ENCODE measurements at places on chromosomes 16 and 17.

GRCh38 chr17:58382872-58383242 lies 30.9 kb upstream of the SUPT4H1 start:
- no peak for DNase-seq

- DNase-seq = no peak
These were observed 385.2 kb downstream of the CDH13 start for GRCh38 chr16:83011939-83012338.

DNA sequence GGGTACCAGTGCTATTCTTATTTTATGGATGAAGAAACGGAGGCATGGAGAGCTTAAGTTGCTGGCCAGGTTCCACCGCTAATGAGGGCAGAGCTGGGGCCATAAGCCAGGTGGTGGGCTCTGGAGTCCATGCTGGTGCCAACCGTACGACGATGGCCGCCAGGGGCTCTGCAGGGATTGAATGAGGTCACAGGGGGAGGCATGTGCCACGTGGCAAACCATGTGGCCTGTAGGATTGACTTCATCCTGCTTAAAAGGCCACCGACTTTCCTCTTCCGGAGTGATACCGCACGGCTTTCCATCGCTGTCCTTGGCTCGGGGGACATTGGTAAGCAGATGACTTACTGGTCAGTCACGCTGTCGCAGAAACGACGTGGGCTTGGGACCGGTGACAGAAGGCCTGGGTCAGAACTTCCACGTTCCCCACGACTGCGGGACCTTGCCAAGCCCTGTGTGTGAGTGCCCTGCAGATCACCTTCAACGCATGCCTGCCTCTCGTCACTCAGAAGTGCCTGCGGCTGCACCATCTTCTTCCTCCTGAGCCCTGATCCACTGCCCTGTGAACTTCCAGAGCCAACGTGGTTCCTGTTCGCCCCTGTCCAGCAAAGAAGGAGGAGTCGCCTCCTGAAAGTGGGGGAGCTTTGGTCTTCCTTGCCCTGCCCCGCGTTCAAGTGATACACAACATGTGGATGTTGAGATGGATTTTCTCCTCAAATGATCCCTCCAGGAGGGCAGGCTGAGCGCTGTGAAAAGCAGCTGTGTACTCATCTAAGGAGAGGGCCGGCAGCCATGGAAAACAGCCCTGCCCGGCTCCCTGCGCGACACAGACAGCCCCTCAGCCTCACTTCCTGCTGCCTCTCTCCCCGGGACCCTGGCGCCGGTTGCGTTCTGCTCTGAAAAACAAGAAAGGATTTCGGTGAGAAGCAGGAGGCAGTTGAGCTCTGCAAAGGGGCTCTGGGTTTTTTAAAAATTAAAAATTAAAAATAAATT lies 176.7 kb downstream of the C16orf95 start:
- no peak for DNase-seq

DNA sequence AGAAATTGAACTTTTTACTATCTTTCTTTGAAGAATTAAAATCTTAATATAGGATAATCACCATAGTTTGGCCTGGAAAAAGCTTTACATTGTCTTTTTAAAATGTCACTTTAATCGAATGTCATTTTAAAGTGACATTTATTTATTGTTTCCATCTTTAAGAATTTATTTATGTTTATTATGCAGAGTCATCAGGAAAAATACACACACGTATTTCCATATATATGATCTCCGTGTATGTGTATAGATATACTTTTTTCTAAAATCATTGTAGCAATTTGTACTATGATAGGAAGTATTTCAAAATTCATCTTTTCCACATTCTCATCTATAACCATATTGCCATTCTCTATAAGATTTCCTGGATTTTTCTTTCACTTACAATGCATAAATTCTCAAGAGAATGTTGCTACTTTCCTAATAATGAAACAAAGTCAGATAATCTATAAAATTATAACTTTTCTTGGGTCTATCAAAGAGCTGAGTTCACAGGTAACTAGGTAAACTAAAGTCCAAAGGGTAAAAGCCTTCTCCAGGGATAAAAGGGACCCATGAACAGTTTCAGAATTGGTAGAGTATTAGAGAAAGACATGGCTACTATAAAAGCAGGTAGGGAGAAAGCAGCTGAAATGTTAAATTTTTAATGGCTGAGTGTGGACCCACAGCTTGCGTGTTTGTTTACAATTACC lies 11.9 kb downstream of the ABCA8 start:
- DNase-seq = no peak

DNA sequence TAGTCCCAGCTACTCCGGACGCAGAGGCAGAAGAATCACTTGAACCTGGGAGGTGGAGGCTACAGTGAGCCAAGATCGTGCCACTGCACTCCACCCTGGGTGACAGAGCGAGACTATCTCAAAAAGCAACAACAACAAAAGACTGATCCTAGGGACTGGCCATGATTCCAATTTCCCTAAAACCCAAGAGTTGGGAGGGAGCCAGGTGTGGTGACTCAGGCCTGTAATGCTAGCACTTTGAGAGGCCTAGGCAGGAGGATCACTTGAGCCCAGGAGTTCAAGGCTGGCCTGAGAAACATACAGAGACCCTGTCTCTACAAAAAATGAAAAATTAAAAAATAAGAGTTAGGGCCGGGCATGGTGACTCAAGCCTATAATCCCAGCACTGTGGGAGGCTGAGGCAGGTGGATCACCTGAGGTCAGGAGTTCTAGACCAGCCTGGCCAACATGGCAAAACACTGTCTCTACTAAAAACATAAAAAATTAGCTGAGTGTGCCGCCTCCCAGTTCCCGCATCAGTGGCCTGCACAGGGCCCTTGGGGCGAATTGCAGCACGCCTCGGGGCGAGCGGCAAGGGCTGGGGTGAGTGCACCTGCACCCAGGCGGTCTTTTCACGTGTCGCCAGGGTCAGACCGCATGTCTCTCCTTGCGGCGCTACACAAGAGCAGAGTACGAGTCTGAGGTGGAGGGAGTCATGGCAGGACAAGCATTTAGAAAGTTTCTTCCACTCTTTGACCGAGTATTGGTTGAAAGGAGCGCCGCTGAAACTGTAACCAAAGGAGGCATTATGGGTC lies 40.8 kb downstream of the CDH3 start:
- no peak for DNase-seq

DNA sequence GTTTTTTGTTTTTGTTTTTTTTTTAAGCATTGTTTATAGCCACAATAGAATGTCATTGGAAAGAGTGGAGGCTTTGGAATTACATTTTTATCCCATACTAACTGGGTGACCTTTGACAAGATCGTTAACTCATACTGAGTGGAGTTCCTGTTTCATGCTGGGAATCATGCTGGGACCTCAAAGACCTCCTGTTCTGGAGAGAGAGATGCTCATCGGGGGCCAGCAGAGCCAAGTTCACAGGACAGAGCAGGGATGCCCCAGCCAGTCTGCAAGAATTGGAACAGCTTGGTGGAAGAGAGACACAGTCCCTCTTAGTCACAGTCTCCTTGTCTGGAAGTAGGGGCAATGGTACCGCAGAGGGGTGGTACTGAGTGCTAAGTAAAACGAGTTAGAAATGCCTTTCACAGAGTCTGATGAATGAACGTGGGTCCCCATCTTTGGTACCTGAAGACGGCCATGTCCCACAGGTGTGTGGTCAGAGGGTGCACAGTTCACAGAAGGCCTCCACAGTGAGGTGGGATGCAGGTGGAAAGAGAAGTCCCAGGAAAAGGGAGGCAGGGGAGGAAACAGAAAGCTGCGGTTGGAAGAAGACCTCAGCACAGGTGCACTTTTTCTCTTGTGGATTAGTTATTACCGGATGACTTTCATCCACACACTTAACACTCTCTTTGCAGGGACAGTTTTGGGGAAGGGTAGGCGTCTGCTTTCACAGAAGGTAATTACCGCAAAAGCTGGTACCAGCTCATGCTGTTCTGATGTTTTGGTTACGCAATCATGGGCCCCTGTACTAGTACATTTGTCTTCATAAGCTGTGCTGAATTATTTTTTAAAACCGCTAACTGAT lies 147.8 kb downstream of the PRKCA start:
- DNase-seq = no peak

DNA sequence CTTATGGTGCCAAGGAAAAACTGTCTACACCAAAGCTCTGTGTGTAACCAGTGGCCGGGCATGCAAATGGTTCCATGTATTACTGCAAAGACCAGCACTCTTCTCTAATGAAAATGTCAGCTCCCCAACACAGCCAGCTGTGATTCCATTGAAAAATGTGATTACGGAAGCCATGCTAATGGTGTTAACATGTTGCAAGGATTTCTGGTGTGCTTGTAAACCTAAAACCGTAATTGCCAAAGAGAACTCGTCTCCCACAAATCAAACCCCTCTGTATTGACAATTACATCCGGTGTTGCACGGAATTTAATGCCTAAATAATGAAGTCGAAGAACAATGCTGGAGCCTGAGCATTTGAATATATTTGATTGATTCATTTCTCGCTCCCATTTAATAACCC lies 351.7 kb downstream of the NPIPA8 start:
- no peak for DNase-seq

DNA sequence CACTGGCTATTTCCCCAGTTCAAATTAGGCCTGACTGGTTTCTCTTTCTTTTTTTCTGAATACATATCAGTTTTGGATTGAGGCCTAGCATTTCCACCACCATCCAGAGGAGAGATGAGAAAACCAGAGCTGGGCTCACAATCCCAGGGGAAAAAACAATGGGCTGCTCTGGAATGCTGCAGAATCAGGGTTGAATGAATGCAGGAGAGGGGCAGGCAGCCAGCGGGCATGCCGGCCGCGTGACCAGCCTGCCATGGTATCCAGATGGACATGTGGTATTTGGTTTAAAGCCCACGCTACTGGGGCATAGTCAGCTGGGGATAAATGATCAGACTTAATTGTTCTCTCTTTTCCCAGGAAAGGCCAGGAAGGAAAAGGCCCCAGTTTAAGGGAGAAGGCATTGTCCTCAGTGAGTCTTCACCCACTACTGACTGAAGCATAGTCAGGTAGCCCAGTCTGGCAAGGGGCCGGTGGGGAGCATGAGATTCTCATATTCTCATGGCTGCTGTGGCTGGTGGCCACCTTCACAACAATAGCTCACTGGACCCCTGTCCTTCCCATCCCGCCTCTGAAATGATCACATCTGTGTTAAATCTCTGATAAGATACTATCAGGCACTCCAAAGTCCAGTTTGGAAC lies 38.7 kb upstream of the RHOT1 start:
- peak; percentile 43 for DNase-seq

DNA sequence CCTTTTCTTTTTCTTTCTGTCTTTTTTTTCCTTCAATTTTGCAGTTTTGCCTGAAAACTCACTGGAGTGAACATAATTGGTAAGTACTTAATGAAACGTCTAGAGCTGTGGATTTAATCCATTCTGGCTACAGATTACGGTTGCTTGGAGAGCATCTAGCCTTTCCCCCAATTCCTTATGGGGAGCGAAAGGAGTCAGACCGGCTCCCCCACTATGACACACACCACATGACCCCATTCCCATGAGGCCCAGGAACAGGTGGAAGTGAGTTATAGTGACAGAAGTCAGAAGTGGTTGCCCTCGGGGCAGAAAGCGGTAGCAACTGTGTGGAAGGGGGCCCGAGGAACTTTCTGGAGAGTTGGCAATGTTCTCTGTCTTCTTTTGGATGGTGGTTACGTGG lies 41.2 kb downstream of the EMP2 start:
- DNase-seq = peak; percentile 84

GRCh38 chr16:84753412-84754326 lies 53.9 kb downstream of the USP10 start:
- no peak for DNase-seq

GRCh38 chr17:81422776-81423697 lies 27.8 kb downstream of the BAHCC1 start:
- peak; percentile 74 for DNase-seq

- DNase-seq = no peak
These were observed 524 bp downstream of the EFTUD2 start for GRCh38 chr17:44898768-44899073.

GRCh38 chr17:10748531-10749181 lies 18.8 kb upstream of the TMEM220 start:
- DNase-seq = no peak

DNA sequence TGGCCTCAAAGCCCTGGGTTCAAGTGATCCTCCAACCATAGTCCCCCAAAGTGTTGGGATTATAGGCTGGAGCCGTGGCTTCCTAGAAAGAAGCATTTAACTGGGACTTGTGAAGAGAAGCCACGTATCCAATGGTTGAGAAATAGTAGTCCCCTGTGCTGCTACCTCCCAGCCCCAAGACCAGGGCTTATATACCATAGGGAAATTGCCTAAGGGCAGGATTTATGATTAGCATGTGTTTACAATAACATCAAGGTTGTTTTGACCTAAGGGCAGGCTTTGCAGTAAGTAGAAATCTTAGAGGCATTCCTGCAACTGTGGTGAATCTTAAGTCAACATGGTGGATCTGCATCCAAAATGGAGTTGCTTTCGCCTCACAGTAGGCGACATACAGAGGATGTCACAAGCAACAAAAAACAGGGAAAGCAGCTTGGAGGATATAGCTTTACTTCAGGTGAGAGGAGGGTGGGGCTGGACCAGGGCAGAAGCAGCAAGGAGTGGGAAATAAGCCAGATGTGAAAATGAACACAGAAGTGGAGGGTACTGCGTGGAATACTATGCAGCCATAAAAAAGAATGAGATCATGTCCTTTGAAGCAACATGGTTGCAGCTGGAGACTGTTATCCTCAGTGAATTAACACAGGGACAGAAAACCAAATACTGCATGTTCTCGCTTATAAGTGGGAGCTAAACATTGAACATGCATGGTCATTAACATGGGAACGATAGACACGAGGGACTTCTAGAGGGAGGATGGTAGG lies 18.7 kb upstream of the NSMCE1 start:
- DNase-seq = no peak

GRCh38 chr17:13958773-13959172 lies 110.5 kb upstream of the COX10 start:
- DNase-seq = no peak

GRCh38 chr16:58732545-58733247 lies 1.4 kb downstream of the GOT2 start:
- no peak for DNase-seq

DNA sequence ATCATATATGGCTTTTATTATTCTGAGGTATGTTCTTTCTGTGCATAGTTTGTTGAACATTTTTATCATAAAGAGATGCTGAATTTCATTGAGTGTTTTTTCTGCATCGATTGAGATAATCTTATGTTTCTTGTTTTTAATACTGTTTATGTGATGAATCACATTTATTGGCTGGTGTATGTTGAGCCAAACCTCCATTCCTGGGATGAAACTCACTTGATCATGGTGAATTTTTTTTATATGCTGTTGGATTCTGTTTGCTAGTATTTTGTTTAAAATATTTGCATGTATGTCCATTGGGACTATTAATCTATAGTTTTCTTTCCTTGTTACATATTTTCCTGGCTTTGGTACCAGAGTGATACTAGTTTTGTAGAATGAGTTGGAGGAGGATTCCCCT lies 500.2 kb downstream of the CDH11 start:
- DNase-seq = no peak

GRCh38 chr17:78675316-78675616 lies 98.1 kb upstream of the DNAH17 start:
- no peak for DNase-seq

Data from stomach (tissue), 19 donors.